ENCODE measurements at places on chromosomes 7 and 10.

GRCh38 chr7:4861673-4862072, at the start of gene PAPOLB:
Gene PAPOLB (minus strand): TSS chr7:4862030. CDS start chr7:4861810, 220 bp downstream.
- DNase-seq, result no peak

- no peak for DNase-seq
Observed at GRCh38 chr7:41428381-41428780, 274.5 kb downstream of the INHBA start.

DNA sequence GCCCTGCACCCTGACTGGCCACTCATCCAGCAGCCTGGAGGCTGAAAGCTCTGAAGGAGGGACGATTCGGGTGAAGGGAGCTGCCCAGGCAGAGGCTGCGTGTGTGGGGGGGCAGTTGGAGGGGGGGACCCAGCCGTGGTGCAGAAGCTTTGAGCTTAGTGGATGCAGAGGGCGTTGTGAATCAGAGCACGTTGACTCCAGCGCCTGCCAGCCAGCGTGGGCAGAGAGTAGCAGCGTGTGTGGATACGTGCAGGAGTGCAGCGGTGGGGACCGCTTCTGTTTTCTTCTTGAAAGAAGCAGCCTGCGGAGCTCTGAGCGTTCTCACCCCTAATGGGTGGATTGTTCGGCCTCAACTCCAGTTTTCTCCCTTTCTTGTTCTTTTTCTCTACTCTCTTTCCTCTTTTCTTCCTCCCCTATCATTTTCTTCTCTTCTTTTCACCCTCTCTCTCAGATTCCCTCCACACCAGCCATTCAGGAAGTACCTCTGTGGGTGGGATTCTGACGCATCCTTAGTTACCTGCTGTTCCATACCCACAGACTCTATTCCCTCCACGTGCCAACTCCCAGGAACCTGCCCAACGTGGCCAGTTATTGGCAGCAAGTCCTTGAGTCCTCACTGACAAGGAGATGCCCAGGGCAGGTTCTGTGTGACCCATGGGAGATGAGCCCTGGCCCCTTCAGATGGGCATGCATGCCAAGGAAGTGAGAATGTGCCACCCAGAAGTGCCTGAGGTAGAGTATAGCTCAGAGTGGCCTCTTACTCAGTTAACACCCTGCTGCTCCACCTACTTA, 47.4 kb downstream of the SORCS3 start:
- DNase-seq, result no peak

DNA sequence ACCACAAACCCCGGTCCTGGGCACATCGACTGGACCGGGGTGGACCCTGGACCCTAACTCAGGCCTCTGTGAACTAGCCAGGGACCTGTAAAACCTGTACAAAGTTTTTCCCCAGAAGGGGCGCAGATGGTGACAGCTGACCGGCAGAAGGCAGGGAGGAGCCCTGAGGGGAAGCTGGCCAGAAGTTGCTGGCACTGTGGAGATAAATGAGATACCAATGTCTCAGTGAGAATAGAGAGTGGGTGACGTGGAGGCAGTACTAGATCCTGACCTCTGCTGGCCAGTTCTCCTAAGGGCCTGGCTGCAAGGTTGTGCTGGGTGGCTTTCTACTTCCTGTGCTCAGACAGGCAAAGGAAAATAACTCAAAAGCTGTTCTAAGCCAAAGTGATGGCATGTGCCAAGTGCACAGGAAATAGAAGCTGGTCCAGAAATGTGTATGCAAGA, 10.6 kb upstream of the TSPAN14 start:
- no peak for DNase-seq

DNA sequence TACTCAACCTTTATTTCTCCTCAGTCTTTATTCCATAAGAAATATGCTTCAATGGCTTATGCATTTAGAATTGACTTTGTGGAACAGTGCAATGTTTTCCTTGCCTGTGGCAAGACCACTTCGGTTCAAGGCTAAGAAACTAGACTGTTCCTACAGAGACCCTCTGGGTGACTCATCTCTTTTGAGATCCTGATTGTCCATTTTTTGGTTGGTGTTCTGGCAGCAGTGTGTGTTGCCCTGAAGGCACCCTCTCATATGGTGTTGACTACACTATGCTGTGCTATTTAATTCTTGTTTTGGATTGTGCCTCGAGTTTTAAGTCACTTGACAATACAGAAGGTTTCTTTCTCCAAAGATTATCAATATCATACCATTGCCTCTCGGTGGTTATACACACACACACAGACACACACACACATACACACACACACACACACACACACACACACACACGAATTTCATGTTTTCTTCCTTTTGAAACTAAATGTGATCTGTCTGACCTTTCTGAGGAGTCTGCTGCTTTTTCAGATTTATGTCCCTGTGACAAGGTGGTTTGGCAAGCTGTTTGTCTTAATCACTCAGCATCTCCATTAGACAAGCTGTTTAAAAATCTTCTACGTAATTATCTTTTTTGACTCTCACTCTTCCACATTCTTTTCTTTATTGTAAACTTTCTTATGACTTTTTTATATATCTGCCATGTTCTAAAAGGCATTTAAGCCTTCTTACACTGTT, 187.2 kb downstream of the VTI1A start:
- DNase-seq, result no peak
